GM23248 (cell line): ENCODE measurements at places on chromosomes 4 and X.

- DNase-seq: peak; percentile 24
Measured at GRCh38 chrX:11059933-11060332, 51.2 kb upstream of the HCCS start.

GRCh38 chrX:108186811-108187210, 95.2 kb downstream of the ATG4A start:
- peak; percentile 55 for DNase-seq

DNA sequence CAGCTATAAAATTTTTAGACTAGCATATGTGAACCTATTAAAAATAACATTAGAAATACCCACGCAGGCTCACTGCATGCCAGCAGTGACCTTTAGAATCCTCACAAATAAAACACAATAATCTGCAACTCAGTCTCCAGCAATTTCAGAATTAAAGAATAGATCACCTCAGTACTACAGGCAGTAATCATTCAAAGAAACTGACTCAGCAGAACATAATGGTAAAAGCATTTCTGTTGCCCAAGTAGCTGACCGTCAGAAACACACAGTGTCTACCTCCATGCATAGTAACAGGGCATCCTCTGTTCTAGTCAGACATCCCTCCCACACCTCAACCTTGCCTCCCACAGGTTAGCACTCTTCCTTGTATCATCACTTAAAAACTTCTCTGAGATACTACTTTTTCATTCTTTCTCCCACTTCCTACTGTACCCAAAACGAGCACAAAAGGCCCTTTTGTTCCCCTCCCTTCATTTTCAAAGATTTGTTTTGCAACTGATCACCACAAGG, 65.7 kb upstream of the BEND2 start:
- no peak for DNase-seq

GRCh38 chr4:8473198-8473919, 32.8 kb downstream of the TRMT44 start:
- DNase-seq: peak; percentile 42

- no peak for DNase-seq
Measured at GRCh38 chr4:177322266-177322665, 12.6 kb downstream of the NEIL3 start.

DNA sequence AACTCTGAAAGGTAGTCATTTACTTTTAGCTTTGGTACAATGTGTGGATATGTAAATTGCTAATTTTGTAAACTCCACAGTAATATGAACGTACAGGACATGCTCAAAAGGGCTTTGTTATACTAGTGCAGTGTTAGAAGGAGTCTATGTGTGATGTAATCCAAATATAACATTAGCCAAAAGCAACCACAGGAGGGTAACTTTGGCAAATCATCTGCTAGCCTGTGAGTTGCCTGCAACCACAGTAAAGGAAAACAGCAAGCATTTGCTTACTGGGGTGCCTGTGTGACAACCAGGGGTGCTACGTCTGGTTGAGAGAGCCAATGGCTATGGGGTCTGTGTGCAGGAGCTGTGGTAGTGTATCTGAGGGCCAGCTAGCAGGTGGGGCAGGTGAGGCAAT, 245.8 kb downstream of the ADAMTS3 start:
- no peak for DNase-seq

DNA sequence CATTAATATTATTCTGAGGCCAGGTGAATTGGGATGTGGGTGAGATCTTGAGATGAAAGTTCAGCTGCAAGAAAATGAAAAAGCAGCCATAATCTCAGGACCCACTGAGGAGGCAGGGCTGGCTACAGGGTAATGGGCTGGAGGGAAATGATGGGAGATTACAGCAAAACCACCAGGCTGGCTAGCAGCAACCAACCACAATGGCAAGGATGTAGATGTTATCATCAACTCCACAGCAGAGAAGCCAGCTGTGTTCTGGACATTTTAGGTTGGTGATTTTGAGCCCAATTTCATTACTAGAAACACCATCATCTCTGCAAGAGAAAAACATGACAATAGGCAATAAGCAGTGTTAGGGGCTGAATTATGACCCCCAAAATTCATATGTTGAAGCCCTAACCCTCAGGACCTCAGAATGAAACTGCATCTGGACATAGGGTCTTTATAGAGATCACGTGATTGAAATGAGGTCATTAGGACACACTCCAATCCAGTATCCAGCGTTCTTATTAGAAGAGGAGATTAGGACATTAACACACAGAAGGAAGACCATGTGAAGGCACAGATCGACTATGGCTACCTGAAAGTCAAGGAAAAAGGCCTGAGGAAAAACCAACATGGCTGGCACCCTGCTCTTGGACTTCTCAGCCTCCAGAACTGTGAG, 139.8 kb upstream of the KIT start:
- DNase-seq: no peak

DNA sequence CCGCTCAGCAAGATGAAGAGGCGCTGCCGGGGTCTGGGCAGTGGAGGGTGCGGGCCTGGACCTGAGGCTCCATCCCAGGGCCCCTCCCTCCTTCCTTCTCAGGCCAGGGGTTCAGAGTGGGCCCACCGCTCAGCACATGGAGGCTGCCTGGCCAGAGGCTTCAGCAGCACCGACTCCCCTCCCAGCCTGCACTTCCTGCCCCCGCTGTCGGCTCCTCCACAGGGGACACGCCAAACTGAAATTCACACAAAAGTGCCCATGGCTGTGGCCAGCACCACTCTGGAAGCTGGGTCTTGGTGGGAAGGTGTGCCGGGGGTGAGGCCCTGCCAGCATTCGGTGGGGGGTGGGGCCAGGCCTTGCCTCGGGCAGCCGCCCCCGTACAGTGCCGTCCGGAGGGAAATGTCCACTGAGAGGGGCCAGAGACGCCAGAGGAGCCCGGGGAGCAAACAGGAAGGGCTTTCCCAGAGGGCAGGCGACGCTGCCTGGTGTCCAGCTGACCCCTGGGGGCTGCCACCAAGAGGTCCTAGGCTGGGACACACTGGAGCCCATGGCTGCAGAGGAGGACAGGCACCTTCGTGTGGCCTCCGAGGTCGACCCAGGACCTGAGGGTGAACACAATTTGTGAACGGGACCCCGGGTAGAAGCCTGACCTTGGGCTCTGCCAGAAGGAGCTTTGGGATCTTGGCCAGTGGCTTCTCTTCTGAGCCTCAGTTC, 84.6 kb upstream of the AFAP1 start:
- no peak for DNase-seq

DNA sequence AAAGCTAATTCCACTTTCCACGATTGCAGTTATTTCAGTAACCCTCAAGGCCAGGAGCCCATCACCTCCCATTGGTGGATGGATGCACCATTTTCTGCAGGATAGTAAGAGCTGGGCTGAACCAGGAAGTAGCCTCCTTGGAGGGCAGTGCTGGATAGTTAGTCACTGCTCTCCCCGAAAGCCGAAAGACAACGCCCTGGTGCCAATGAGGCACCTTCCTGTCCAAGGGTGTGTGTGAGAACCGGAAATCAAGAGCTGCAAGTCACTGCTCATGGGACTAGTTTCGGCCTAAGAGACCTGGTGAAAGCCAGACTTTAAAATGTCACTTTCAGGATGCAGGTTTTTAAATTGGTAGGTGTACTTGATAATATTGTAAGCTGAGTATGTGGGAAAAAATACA, 203.8 kb upstream of the HS3ST1 start:
- no peak for DNase-seq

DNA sequence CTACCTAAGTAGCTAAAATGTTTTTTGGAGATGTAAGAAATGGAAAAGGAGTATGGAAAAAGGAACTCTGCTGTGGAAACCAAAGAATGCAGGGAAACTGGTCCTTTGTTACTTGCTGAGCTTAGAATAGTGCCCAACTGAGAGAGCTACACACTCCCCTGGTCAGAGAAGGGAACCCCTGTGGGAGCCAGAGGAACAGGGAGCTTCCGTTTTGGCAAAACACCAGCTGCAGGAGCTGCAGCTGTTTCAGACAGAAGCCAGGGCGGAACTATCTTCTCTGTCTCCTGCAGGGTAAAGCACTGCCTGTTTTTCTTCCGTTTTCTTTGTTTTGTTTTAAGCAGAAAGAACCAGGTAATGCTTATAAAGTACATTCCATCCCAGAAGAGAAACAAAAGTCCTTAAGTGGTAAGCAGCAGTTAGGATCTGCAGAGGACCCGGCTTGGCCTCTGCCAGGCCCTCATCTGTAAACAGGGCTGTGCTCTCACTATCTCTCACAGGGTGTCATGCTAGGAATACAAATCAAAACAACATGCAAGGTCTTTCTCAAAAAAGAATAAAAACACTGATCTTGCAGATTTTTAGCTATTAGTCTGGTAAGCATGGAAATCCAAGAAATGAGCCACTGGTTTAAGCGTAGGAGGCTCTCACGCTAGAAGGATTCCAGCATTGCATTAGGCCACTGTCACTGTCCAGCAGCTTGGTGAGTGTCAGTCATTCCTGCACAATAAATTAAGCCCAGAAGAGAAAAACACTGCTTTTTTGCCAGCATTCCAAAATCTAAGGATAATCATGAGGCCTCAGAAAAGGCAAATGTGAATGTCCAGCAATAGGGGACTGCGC, 76.1 kb downstream of the CHST7 start:
- DNase-seq: peak; percentile 42

DNA sequence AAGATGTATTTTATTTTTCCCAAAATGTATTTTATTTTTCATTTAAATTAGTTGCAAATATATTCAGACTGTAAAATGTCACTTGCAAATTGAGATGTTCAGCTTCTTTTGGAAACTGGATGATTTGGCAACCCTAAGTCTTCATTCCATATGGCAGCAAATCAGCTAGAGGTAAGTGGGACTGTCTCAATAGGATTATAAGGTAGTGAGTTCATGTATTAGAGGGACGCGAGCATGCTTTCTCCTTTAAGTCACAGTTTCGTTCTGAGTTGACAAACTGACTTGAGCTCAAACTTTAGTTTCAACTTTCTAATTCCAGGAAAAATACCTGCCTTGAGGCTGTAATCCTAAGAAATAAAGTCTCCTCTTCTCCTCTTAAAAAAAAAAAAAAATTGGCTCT, 44.2 kb upstream of the TMEM131L start:
- no peak for DNase-seq

- no peak for DNase-seq
Measured at GRCh38 chrX:128457674-128458073, 405.5 kb upstream of the ACTRT1 start.

GRCh38 chrX:123190096-123190495, 6.0 kb downstream of the GRIA3 start:
- DNase-seq: no peak

- DNase-seq: no peak
Measured at GRCh38 chr4:544386-545105, 31.5 kb downstream of the TMEM271 start.

GRCh38 chr4:169338241-169338640, 67.5 kb upstream of the SH3RF1 start:
- DNase-seq: peak; percentile 68

DNA sequence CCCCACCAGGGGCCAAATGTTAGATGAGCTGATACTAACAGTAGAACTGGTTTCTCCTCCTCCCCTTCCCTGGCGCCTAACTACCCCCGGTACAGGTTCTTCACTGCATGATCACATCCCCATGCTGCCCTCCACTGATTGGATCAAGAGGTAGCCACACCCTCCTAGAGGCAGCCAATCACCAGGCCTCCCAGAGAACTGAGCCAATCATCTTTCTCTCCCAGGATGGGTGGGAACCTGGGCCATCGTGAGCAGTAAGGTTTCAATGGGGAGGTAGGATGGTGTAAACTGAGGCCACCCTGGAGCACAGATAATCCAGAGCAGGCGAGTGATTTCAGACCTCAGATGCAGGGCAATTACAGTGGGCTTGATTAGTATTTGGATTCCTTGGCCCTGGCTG, 64.2 kb downstream of the PPP2R2C start:
- DNase-seq: no peak

DNA sequence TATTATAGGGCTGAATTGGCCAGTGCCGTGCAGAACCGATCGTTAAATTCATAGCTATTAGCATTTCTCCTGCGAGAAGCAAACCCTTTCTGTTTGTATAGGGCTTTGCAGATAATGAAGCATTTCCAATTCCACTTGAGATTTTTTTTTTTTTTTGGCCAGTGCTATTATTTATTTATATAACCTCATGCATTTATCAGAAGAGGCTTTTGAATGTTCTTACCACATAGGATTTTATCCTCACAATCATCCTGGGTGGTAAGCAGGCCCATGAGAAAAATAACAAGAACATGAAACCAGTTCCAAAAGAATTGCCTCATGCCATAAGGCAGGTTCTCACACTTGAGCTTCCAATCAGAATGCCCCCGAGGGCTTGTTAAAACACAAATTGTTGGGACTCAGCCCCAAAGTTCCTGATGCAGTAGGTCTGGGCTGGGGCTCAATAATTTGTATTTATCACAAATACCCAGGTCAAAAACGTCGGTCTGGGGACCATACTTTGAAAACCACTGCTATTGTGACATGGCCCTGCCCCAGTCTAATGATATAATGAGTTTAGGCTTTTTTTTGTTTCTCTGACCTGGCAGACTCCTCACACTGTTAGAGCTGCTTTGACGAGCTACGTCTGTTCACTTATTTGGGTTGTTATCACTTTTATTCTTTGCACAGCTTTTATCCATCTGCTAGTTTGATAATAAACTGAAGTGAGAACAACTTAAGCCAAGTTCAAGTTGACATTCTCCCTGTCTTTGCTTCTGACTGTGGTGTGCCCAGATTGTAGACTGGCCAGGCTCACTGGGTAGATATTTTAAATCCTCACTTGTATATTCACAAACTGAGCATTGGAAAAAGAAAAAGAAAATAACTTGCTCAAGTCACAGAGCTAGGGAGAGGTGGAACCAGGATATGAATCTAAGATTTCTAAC, 20.1 kb downstream of the SUPT20HL1 start:
- DNase-seq: no peak

GRCh38 chr4:38819569-38819968, 15.0 kb upstream of the TLR1 start:
- no peak for DNase-seq

DNA sequence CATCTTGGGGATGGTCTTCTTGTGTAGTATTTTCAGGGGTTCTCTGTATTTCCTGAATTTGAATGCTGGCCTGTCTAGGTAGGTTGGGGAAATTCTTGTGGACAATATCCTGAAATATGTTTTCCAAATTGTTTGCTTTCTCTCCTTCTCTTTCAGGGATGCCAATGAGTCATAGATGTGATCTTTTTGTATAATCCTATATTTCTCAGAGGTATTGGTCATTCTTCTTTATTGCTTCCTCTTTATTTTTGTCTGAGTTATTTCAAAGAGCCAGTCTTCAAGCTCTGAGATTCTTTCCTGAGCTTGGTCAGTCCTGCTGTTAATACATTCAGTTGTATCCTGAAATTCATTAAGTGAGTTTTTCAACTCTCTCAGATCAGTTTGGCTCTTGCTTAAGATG, 73.1 kb downstream of the MAMLD1 start:
- peak; percentile 23 for DNase-seq

GRCh38 chrX:39527025-39527424, 570.7 kb downstream of the BCOR start:
- DNase-seq: peak; percentile 71

GRCh38 chr4:185201977-185202962, 1.5 kb downstream of the CFAP97 start:
- peak; percentile 30 for DNase-seq

- DNase-seq: no peak
Measured at GRCh38 chr4:150976478-150977118, 38.5 kb downstream of the LRBA start.

GRCh38 chr4:128354205-128354821, 66.7 kb upstream of the PGRMC2 start:
- peak; percentile 79 for DNase-seq

- peak; percentile 72 for DNase-seq
Measured at GRCh38 chr4:159069922-159070321, 33.0 kb upstream of the RAPGEF2 start.
